ENCODE measurements at places on chromosomes 5 and 9.

DNA sequence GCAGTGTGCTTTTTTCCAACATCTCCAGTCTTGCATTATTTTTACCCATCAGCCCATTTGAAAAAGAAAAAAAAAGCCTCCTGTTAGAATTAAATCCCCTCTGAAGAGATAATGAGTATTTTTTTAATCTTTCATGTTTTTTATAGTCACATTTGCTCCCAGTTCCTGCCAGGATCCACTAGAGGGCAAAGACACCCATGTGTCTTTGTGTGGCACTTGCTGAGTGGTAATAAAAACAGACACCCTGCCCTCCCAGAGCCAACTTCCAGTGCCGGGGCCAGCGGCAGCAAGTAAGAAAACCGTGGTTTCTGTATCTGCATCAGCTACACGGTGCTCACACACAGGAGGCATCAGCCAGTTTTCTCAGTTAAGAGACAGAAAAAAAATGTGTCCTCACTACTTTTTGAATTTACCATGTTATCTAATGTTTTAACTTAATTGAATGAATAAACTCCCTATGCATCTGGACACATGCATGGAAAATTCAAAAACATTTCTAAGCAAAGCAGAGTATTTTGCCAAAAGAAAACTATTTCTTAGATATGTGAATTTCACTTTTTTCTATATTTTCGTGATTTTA, 70.2 kb upstream of the PLEKHG4B start:
- no peak for DNase-seq

DNA sequence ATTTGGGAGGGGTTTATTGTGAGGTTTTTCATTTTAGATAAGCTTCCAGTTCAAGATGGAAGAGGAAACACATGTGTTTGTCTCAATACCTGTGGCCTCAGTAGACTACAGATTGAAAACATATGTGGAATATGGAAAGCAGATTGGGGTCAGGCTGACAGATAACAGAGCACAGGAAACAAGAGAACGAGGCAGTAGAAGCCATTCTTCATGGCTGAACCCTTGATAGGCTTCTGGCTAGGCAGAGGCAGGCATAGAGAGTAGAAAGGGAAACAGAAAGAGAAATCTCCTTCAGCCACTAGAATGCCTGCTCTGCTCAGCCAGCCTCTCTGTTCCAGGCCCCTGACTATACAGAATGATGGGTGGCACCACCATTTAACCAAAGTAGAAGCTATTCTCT, 152.5 kb downstream of the MUSK start:
- no peak for DNase-seq

DNA sequence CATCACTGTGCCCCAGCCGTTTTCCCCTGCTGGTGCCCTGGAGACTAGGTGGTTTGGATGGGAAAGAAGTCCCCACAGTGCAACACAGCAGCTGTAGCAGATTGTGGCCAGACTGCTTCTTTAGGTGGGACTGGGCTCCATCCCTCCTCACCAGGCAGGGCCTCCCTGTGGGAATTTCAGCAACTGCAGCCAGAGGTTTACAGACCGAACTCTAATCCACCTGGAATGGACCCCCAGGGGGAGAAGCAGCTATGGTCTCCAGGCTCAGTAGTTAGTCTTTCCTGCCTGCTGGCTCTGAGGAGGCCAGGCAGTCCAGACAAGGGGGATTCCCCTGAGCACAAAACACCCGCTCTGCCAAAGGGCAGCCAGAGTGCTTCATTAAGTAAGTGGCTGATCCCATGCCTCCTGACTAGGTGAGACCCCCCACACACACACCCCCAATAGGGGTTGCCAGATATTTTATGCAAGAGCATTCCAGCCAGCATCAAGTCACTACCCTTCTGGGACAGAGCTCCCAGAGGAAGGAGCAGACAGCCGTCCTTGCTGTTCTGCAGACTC, 188.9 kb downstream of the SGCD start:
- DNase-seq: no peak

- no peak for DNase-seq
Observed at GRCh38 chr9:18499980-18500379, 26.0 kb downstream of the ADAMTSL1 start.

DNA sequence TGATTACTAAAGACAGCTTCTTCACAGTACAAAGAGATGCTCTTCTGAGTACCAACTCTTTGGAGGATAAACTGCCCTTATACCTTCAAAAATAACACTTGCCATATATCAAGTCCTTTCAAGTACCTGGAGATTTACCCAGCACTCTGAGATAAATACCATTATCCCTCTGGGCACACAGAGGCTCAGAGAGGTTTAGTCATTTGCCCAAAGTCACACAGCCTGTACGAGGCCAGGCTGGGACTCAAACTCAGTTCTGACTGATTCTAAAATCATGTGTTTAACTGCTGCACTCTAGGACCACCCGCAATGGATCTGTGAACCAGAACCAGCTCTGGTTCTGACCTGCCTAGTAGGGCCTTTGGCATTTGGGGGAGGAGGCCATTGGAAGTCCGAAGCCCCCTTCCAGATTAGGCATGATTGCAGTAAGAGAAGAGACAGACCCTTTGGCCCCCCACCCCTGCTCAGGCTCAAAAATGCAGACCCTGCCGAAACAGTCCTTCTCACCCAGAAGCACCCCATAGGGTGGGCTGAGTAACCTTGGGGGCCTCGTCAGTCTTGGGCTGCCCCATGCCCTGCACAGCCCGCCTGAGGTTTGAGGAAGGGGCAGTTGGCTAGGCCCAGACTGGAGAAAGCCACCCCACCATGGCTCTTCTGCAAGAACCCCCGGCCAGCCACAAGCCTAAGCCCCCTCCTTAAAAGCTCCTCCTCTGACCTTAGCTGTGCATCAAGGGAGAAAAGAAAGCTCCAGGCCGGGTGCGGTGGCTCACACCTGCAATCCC, 32.8 kb upstream of the IL17B start:
- DNase-seq: no peak

- DNase-seq: no peak
Observed at GRCh38 chr5:2538169-2538568, 213.3 kb downstream of the IRX2 start.

- DNase-seq: no peak
Observed at GRCh38 chr5:53984971-53985370, 325.4 kb downstream of the ARL15 start.

- DNase-seq: no peak
Observed at GRCh38 chr5:87825583-87825982, 412.9 kb upstream of the CCNH start.

GRCh38 chr5:165508861-165509260, 2003.4 kb downstream of the MAT2B start:
- DNase-seq: no peak

- DNase-seq: no peak
Observed at GRCh38 chr9:115264313-115264712, 146.4 kb upstream of the TNC start.

DNA sequence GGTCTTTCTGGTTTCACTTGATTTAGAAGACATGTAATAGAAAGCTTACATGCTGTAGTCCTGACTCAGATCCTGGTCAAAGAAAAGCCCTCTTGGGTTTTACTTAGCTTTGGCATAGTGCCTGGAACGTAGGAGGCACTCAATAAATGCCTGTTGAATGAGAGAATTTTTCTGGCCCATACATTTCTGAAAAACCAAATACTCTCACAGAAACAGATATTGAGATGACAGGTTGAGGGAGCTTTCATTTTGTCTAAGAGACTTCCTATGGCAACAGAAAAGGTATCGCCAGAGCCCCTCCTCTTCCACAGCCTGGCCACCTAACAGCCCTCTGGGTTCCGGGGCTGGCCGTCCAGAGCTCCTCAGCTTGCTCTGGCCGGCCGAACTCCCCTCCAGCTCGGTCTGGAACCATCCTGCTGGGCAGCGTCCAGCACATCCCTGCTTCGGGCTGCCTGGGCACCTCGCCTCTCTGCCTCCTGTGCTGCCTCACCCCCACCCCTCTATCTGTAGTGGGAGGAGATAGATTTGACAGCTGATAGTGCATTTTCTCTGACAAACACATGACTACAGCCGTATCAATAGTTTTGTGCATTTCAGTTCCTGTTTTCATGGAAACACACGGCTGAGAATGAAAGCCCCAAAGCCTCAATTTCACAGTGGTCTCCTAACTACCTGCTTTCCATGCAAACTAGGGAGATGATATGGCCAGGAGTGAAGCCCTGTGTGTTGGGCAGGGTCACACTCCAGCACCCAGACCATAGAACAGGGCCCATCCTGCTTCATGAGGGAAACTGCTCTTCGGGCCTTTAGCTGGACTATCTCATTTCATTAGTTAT, 1.1 kb downstream of the IL4 start:
- no peak for DNase-seq

DNA sequence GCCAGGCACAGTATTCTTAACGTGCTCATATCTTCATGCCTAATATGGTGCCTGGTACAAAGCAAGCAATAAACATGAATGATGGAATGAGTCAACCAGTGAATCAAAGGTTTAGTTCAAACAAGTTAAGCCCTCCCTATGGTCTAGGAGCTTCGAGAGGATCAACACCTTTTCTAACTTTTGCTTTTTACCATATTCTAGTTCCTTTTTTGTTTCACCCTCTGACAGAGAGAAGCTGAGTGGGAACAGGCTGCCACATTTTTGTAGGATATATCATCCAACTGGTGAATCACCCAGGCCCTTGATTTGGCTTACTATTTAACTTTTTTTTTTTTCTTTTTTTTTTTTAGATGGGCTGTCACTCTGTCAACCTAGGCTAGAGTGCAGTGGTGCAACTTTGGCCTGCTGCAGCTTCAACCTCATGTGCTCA, 39.3 kb upstream of the TNC start:
- no peak for DNase-seq

DNA sequence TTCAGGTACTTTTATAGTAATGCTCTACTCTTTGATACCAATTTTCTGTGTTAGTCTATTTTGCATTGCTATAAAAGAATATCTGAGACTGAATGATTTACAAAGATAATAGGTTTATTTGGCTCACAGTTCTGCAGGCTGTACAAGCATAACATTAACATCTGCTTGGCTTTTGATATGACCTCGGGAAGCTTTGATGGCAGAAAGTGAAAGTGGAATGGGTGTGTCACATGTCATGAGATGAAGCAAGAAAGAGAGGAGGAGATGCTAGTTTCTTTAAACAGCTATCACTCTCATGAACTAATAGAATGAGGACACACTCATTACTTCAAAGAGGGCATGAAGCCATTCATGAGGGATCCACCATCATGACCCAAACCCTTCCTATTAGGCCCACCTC, 270.9 kb upstream of the IL12B start:
- no peak for DNase-seq

GRCh38 chr5:133967698-133968203, 674 bp downstream of the C5orf15 start:
- no peak for DNase-seq

- DNase-seq: no peak
Observed at GRCh38 chr9:70491426-70492318, 77.2 kb upstream of the KLF9 start.

- DNase-seq: no peak
Observed at GRCh38 chr9:135901826-135902225, 5.5 kb downstream of the CAMSAP1 start.

GRCh38 chr5:173764332-173765028, 123.7 kb upstream of the CPEB4 start:
- no peak for DNase-seq

DNA sequence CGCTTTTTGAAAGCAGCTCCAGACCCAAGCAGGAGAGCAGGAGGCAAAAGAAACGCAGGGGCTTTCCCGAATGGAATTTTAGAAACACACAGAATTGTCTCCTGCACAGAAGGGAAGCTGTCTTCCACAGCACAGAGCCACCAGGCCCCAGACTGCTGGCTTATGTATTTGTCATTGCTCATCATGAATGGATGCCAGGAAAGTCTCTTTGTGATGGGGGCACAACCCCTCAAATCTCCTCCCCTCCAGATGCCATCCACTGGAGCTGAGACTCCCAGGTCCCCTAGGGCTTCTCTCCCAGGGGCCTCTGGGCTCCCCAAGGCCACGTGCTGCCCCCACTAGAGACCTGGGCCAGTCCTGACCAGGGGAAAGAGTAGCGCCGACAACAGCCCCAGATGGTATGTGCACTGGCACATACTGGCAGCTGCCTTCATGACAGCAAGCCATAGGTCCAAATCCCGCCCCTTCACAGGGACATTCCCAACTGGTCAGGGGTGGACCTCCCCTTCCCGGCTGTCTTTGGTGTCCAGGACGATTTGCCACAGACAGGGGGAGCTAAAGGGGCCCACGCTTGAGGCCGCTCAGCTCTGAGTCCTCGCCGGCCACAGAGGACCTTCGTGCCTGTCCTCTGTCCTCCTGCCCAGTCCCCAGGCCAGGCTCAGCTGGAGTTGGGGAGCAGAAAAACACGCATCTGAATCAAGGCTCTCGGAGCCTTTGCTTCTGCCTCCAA, 127.8 kb downstream of the KCNIP1 start:
- DNase-seq: no peak

GRCh38 chr5:127085371-127085770, 12.1 kb upstream of the C5orf63 start:
- DNase-seq: no peak

DNA sequence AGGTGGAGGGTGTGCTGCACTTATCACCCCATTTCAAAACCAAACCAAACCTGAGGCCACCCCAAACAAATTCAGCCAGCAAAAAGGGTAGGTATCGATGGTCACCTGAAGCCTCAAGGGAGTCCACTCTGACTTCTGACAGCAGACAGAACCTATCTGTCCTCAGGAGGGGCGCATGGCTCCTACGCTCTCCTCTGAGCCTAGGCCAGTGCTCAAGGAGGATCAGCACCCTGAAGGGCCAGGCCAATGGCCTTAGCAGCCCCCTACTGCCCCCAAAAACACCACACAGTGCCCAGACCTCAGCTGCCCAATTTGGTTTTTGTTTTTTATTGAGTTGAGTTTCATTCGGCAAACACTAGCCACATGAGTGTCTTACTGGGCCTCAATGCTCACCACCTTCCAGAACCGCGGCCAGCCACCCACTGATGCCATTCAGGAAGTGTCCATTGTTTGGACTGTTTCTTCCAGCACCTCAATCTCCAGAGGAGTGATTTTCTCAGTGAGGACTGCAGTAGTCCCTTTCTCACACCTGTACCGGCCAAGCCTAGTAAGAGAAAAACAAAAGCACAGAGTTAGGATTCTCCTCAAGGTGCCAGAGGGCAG, 62.0 kb downstream of the PSMB7 start:
- DNase-seq: no peak

GRCh38 chr9:34084562-34084961, 35.9 kb upstream of the UBAP2 start:
- no peak for DNase-seq

DNA sequence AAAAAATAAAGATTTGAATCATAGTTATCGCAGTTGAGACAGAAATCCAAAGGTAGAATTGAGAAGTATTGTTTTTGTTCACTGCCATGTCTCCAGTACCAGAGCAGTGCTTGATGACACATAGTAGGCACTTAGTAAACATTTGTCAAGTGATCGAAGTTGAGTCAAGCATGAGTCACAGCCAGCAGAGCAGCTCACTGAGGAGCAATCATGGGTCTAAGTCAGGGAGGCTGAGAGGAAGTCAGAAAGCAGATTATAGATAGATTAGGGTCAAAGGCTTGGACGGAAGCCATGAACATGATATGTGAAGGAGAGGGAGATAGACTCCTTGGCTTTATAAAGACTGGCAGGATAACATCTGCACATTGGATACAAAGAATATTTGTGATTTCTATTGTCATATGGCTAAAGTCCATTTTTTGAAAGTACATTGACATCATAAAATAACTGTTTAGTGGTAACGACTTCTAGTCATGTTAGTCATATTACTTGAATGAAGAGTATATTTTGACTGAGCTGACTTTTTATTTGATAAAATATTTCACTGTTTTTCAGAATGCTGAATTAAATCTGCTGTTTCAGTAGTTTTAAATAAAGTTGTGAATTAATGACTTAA, 168.5 kb downstream of the RAB3C start:
- DNase-seq: no peak
